Stimulated activated CD4-positive, alpha-beta T cell treated with anti-CD3 and anti-CD28 coated beads, Interleukin-12 subunit alpha, Interleukin-12 subunit beta, amount 100 ng/mL, for 24 hours (primary cell): ENCODE measurements at places on chromosomes 16 and 17.

GRCh38 chr16:2143878-2144485 lies 4.4 kb upstream of the RAB26 start:
- no peak for DNase-seq

DNA sequence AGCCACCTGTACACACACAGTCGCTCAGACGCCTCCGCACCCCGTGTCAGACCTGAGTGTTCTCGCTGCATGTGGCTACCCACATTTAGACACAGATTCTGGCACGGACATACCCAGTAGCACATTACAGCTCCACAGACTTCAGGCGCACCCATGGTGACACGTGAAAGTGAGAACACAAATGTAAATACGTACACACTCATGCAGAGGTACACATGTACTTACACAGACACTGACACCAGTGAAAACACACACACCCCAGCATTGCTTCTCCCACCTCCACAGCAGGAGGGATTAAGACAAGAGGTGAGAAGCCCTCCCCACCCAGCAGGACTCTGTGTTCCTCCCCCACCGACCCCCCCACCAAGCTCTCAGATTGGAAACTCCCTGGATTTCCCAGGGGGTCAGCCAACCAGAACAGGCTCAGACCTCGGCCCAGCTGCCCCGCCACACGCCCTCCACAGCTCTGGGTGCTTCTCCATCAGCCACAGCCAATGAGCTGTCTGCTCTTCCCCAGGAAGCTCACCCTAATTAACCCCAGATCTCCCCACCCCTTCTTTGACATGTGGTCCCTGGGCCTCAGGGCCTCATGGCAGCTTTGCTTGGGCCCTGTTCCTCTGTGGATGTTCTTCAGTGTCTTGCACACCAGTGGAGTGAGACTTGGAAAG lies 5.3 kb upstream of the FOXN1 start:
- DNase-seq = no peak

- DNase-seq = no peak
These were observed 350.1 kb upstream of the TNRC6C start for GRCh38 chr17:77608431-77608830.

- no peak for DNase-seq
These were observed 63.9 kb upstream of the CNEP1R1 start for GRCh38 chr16:49961089-49961488.

DNA sequence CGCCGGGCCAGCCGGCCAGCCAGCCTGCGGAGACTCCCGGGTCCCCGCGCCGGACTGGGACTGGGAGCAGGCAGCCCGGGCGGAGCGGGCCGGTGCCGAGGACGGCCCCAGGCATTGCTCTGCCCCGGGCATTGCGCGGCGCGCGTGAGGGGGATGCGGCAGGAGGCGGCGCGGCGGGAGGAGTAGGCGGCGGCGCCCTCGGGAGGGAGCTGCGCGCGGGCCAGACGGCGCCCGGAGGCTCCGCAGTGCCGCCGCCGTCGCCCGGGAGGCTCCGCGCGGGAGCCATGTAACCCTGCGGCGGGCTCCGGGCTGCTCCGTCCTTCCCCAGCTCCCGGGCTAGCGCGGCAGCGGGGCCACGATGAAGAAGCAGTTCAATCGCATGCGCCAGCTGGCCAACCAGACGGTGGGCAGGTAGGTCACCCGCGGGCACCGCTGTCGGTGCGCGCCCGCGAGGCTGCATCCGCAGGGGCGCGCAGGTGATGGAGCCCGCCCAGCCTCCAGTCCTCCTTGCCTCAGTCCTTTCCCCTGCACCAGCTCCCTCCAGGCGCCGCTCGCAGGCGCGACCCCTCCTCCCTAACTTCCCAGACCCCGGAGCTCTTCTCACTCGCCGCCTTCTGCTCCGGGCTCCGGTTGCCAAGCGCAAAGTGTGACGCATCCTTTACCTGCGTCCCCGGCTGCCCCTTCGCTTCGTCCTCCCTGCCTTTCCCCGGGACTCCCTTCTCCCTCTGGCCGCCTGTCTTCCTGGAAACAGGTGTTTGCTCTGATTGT lies at the start of gene ARHGAP44:
Gene ARHGAP44 (plus strand): TSS at position 18 of the 768 bp plus-strand sequence. CDS start 341 bp downstream, at position 359.
- no peak for DNase-seq

DNA sequence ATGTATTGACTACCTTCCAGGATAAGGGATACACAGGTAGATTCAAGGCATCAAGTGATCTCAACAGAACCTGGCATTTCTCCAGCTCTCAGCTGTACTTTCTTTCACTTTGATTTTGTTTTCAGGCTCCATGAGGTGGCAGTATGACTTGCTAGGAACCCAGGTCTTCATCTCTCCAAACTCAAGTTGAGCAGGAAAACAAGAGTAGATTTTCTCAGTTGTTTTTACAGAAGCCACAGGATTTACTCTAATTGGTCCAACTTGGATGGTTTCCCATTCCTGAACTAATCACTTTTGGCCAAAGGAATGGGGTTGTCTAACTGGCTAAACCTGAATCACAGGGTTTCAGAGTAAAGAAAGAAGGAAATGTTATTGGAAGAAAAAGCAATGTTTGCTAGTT lies 146.6 kb downstream of the TRIM37 start:
- DNase-seq = no peak

DNA sequence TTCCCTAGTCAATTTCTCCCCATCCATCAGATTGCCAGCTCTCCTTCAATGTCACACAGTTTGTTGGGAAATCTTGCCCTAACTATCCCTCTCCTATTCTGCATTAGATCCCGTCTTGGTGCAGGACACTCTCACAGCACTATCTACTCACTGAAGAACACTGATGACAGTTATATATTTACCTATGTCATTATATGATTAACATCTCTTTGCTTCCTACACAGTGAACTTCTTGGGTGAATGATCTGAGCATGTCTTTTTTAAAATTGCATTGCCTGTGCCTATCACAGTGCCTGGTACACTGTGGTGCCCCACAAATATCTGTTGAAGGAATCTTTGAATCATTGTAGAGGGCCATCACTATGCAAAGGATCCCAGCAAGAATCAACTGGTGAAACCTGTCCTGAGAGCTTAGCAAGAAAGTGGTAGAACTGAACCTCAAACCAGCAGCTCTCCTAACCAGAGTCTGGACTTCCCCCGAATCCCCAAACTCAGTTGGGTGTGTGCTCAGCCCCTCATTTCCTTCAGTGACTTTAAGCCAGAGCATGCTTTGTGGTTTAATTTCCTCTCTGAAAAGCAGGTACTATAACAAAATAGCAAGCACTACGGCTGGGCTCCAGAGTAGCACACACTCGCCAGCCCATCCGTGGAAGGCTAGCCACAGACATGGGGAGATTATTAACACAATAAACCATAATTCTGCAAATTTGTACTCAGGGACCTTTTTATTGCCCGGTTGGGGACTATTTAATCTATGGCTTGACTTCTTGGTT lies 680.7 kb upstream of the SALL1 start:
- no peak for DNase-seq

DNA sequence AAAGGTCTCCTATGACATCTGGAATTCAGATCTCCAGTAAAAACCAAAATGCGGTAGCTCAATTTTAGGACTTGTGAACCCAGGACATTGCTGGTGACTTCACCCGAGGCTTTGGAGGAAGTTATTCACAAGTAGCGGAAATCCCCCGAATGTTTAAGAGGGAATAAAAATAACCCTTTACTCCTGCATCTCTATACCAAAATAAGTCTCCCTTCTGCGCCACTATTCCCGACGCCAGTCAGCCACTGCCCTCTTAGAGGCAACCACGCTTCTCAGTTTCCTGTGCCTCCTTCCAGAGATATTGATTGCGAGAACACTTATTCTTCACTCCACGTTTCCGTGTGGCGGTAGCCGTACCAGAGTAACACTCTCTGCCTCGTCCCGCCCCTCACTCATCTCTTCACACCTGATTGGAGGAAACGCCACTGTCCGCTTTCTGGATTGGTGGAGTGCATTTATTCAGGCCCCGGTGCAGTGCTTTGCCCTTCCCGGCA lies 27.4 kb downstream of the EMP2 start:
- DNase-seq = peak; percentile 26

DNA sequence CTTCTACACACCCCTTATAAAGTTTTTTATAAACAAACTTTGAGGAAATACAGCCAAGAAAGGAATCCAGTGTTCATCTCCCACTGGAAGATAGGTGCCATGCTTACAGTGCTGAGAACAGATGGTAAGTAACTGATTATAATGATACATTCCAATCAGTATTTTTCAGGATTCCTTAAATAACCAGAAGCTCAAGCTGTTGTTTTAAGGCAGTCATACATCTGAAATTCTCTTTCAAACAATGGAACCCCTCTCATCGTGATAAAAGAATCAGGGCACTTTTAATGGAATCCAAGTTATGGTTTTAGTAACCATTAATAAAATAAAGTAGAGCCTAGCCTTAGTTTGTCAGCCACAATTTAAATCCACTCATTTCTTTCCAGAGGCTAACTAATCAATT lies 56.1 kb upstream of the STAC2 start:
- no peak for DNase-seq

GRCh38 chr17:61040666-61041065 lies 359.0 kb upstream of the TBX2 start:
- no peak for DNase-seq

GRCh38 chr16:74667255-74667700 lies 601 bp upstream of the RFWD3 start:
- peak; percentile 5 for DNase-seq

DNA sequence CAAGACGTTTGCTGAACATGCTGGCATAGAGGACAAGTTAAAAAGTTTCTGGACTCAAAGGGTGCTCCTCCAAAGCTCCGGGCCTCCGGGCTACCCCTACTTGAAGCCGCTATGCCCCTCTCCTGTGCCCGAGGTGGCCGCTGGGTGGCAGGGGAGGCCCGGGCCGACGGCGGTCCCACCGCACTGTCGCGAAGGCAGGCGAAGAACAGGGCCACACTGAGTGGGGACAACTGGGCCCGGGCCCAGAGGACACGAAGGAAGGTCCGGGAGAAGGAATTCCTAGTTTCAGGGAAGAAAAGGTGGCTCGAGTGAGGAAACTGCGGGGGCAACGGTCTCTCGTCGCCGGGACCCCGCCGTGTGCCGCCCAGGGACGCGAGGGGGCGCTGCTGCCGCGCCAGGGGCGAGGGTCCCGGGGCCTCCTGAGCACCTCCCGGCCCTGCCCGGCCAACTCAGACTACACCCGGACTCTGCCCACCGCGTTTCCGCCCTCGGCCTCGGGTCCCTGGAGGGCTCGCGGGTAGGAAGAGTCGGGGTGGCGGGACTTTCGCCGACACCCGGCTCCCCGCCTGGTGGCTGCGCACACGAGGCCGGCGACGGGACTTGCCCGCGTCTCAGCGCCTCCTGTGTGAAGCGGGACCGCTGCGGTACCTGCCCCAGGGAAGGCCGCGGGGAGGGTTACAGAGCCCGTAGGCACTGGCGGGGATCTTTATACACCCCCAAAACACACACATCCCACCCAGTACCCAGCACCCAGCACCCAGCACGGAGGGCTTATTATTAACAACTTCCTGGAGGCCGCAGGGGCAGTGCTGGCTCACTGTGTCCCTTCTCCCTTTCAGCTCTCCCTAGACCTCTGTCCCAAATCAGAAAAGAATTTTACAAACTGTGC lies 772 bp upstream of the CHCT1 start:
- peak; percentile 53 for DNase-seq

GRCh38 chr17:70161519-70161918 lies 7.8 kb upstream of the KCNJ2 start:
- no peak for DNase-seq

DNA sequence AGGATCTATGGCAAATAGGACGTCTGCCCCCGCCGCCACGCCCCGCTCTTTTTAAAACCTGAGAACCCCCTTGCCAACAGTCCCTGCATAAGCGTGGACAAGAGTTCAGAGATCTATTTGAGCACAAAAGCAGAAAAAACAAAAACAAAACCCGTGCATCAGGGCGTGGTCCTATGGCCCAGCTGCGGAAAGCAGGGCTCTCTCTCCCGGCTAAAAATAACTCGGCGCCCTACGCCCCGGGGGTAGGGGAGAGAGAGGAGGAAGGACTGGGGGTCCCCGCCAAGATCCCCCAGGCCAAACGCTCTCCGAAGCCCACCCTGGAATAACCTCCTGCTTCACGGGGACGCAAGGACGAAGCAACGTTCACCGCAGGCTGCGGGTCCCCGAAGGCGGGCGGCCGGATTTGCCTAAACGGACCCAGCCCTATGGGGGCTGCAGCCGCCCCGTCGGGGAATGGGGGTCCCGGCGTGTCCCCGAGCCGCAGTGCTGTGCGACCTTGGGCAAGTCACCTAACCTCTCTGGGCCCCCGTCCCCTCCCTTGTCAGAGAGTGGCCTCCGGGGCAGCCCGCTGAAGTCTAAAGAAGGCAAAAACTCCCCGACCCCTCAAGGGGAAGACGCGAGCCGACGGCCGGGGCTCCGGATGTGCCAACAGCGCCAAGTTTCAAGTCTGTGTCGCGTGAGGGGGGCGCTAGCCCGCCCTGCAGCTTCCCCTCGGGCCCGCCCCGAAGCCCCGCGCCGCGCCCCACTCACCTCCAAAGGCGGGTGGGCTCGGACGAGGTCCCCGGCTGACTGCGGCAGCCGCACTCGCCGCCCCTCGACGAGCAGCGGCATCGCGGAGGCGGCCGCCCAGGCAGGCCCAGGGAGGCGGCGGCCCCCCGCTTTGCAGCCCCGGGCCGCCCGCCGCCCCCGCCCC lies 477 bp downstream of the NTAN1 start:
- DNase-seq = peak; percentile 44

DNA sequence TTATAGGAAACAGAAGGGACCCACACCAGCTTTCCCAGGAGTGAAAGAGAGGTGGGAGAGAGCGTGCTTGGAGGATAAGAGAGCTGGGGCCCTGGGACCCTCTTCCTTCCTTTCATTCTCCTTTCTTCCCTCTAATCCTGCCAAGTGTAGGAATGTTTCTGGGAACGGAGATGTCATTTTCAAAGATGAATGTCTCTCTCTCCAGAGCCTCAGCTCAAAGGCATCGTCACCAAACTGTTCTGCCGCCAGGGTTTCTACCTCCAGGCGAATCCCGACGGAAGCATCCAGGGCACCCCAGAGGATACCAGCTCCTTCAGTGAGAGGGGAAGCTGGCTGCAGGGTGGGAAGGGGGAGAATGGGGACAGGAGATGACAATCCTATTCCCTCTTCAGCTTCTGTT lies 2.0 kb downstream of the FGF11 start:
- DNase-seq = no peak

- no peak for DNase-seq
These were observed 95.4 kb downstream of the PRKCB start for GRCh38 chr16:23931199-23931598.

- DNase-seq = no peak
These were observed 23.7 kb downstream of the IST1 start for GRCh38 chr16:71919035-71919434.

- DNase-seq = no peak
These were observed 13.1 kb downstream of the SLC22A31 start for GRCh38 chr16:89187032-89187769.

DNA sequence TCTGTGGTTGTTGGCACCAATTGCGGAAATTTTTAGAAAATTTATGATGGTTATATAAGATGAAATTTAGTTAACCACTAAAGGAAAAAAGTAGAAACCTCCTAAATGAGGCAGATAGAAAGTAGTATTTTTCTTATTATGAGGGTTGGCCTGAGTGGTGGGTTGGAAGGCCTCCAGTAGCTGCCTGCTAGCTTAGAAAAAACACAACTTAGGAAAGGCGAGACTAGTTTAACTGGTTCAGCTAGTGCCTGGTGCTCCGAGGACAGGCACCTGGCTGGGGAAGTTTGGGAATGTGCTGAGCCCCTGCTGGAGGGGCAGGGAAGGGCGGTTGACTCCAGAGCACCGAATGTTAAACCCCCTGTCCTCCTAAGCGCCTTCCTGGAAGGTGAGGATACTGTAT lies 19.9 kb downstream of the LDHD start:
- DNase-seq = no peak
